ENCODE measurements at places on chromosomes 2 and 18.

DNA sequence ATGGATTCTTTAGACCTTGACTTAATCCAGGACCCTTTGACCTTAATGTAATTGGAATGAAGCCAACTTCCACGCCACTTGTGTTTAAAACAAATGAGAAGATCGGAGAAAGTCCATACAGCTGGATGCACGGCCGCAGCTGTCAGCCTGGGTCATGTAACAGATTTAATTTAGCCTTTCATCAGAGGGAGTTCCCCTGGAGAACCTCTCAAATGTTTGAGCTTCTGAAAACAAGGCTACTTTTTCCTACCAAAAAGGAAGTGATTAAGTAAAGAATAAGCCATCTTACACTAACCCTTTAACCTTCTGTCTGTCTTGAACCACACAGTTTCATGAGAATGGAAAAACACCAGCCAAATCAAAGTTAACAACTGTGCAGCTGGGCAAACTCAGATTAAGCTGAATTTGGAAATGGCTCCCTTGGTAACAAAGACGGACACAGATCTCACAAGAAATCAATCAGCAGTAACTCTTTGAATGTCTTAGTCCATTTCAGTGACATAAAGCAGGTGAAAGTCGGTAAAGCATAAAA is 103.6 kb downstream of the DOCK10 start:
- DNase-seq = no peak

GRCh38 chr2:98504381-98505109 is 59.9 kb downstream of the INPP4A start:
- DNase-seq = no peak

DNA sequence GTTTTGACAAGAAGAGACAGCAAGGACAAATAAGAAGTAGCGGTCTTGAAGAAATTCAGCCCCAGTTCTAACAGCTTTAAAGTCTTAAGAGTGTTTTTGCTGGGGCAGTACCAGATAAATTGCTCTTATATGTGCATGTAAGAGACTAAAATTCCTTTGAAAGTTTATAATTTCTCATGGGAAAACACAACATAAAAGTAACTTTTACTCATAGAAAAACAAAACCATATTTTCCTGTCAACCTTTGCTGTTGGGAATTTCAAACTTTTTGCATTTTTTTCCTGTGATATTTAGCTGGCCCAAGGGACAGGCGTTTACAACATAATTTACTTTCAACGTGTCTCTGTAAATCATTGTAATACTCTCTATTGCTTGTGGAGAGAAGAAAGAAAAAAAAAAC is 767.8 kb upstream of the ZEB2 start:
- DNase-seq = no peak

DNA sequence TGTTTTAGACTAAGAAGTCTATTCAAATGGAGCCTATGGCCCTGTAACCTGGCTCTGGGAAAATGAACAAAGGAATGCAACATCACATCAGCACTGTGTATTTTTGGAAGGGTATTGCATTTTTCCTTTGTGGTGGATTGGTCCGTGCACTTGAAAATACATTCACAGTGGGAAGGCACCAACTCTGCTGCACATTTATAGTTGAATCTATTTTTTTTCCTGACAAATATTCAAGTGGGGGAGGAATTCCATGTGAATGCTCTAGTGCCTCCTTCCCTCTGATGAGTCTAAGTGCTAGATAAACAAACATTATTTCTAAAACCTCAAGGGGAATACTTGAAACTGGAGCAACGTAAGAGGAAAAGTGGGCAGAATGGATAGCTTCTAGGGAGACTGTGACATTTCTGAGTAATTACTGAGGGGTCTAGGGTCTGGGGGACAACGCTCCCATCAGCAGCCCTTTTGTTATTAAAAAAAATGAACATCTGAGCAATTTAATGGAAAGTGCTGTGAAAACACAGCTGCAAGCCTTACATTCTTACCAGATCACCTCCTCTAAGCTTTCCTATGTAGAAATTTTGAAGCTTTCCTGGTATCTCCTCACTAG is 208.2 kb downstream of the SLC8A1 start:
- no peak for DNase-seq

DNA sequence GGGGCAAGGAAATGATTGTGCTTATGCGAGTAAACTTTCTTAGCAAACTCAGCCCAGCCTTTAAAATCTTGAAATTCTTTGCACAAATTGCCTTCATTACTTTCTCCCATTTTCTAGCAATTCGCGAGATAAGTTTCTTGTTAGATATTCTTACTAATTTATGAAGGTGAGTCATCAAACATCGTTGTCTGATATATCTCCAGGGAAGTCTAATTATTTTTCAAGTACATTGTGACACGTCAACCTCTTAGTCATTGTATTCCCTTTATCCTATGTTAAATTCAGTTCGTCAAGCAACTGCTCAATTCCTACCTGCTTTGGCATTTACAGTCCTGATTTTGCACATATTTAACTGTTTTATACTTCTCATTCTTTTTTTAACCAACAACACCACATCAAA is 854.5 kb upstream of the CRIM1 start:
- no peak for DNase-seq

- DNase-seq = no peak
These were observed 52.6 kb downstream of the SLC4A5 start for GRCh38 chr2:74290466-74291217.

GRCh38 chr18:24227977-24228666 is 89.3 kb downstream of the CABYR start:
- no peak for DNase-seq

- DNase-seq = no peak
These were observed 56.4 kb upstream of the MGAT5 start for GRCh38 chr2:134197445-134197844.

- no peak for DNase-seq
These were observed 23.7 kb downstream of the CUL3 start for GRCh38 chr2:224561234-224562005.

- peak; percentile 41 for DNase-seq
These were observed 2.7 kb downstream of the ZEB2 start for GRCh38 chr2:144516981-144517865.

- no peak for DNase-seq
These were observed 263.3 kb upstream of the RND3 start for GRCh38 chr2:150750720-150751119.

DNA sequence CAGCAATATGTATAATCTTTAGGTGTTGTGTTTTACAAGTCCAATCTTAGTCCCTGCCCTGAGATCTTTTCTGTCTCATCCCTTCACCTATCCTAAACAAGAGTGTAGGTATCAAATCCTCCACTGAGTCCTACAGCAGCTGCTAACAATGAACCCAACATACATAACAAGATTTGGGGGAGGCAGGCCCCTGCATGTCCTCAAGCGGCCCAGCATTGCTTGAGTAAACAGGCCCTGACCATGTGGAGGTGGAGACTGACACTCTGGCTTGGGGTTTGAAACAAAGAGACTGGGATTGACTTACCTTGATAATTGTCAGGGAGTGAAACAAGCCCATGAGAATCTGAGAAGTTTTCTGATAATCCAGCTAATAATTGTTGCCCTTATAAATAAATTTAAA is 213.4 kb downstream of the STK39 start:
- DNase-seq = peak; percentile 80

DNA sequence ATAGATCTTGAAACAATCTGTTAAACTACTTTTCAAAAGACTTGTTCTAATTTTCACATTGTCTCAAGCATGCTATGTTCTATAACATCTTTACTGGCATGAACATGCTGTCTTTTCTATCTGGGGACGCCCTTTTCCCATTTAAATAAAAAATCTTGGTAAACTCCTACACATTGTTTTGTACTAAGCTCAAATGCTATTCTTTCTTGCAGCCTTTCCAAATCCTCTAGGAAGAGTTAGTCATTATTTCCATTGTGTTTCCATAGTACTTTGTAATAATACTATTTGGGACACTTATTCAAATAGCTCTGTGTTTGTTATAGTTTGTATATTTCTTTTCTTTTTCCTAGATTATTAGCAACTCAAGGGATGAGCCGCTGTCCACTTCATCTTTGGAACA is 828.6 kb upstream of the FSHR start:
- DNase-seq = no peak

DNA sequence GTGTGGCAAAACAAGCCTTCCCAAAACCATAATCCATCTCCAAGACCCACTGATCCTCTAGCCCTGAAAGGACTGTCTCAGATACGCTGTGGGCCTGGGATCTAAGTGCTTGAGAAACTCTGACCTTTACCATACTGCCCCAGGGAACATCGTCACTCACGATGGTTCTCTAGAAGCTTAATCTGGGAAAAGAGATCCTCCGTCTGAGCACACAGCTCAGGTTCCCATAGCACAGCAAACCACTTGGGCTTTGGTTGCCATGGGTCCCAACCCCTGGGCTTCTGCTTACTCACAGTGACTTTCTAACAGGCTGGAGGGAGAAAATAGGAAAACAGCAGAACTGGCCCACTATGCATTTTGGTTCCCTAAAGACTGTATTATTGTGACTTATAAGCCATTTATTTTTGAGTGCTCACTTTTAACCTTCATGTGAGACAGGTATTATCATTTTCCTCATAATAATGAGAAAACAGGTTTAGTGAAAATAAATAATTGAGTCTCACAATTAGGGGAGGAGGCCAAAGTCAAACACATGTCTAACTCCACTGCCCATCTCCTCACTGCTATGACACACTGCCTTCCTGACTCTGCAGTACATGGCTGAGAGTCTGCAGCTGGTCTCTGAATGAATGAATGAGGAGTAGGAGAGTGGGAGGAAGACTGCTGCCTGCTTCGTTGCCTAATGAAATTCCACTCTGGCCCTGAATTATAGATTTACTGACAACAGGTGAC is 46.7 kb downstream of the REEP1 start:
- no peak for DNase-seq

DNA sequence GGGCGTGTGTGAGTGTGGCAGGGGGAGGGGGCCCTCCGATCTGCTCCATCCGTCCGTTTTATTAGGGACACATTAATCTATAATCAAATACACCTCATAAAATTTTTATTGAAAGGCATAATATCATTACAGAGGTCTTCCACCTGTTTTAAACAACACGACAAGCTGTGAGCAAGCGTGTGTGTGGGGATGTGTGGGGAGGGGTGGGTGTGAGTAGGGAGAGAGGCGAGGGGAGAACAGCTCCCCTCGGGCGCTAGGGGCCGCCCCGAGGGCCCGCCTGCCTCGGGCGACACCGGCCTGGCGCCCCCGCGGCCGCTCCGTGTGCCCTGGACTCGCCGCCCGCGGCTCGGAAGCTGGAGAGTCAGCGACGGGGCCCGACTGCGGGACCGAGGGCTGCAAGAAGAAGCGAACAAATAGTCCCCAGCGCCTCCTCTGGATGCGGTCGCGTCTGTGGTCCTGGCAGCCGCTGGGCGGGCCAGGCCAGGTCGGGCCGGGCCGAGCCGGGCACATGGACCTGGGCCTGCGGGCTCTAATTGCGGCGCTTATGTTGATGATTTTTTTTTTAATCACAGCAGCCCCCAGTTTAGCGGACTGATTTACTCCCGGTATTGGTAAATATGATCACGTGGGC is 352 bp upstream of the HOXD9 start:
- no peak for DNase-seq

GRCh38 chr2:236090027-236090382 is 78.2 kb downstream of the GBX2 start:
- DNase-seq = no peak

DNA sequence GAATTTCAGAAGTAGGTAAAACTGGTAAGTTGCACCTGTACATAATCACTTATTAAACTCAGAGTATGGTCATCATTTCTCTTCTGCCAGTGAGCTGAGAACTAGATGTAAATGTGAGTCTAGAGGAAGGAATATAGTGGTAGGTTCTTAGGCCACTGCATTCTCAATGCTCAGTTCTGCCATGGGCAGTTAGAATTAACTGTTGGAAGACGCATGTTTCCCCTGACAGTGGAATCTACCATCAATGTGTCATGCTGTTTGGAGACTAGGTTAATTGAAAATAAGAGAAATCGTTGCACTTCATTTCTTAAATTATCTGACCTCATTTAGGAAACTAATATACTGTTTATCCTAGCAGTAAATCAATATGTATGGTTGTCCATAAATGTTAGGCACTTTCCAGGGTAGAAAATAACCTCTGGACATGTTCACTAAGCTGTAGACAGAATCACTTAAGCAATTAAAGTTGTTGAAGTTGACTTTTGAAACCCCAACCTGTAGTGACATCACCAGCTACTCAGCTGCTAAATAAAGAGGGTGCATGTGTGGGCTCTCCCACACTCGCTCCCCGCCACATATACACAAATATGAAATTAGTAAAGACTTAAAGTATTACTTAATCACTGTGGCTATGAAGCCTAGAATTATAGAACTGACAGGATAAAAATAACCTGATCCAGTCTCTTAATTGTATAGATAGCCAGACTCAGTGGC is 91.5 kb upstream of the NOSTRIN start:
- no peak for DNase-seq

DNA sequence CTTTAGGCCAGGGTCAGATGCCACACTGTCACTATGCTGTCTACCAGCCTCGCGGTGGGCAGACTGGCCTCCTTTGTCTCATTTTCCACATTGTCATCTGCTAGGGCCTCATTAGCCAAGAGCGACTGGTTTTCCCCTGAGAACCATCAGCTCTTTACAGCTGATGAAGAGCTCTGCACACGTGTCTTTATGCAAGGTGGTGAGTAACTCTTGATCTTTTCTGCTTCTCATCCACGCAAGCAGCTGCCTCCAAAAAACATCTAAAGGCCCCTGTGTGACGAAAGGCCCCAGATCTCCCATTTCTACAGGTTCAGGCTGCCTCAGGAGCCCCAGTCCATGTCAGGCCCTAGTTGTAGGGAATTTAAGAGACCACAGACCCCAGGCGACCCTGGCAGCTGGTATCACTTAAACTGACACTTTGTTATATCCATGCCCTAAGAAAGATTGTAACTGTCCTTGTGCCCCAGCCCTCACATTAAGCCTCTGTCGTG is 52.9 kb downstream of the DPYSL5 start:
- peak; percentile 65 for DNase-seq

GRCh38 chr2:177391822-177392372 is 676 bp upstream of the AGPS start:
- DNase-seq = no peak

GRCh38 chr2:37833423-37833822 is 91.7 kb upstream of the RMDN2 start:
- DNase-seq = no peak

DNA sequence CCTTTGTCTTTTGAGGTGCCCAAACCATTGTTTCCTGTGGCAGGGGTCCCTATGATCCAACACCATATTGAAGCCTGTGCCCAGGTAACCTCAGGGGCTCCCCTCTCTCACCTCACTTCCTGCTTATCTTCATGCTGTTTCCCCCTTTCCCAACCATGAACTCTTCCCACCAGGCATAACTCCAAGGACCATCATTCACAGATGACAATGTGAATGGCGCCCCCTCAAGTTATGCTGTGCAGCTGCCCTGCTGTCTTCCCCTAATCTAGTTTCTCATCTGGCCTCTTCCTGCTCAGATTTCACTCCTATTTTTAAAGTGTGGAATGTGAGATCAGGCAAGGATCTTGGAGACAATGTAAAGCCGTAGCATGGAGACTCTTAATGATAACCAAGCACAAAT is 1.4 kb downstream of the GMPPA start:
- DNase-seq = peak; percentile 38

- DNase-seq = no peak
These were observed 7.7 kb downstream of the PPP1R7 start for GRCh38 chr2:241157841-241158545.

DNA sequence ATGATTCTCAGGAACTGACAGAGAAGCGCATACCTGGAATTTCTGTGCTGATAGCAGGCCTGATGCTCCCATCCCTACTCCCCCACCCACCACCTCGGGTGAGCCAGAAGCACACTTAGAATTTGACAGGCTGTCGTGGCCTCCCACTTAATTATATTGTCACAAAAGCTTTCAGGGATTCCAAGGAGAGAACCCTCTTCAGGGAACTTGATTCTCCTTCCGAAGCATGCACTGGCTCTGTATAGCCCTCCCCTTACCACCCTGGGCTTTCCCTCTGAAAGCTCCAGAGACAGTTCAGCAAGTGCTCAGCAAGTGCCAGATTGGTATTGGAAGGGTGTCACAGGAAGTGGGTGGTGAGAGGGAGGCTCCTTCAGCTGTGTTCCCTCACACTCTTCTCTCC is 252.5 kb upstream of the SIX2 start:
- DNase-seq = peak; percentile 3

Measured in WERI-Rb-1 (cell line).